Stimulated activated CD4-positive, alpha-beta T cell treated with anti-CD3 and anti-CD28 coated beads, Interleukin-4, amount 100 ng/mL, for 4 hours (primary cell): ENCODE measurements at places on chromosomes 7 and 10.

GRCh38 chr7:151426441-151426903 lies 13.5 kb downstream of the CRYGN start:
- DNase-seq = no peak

GRCh38 chr10:21926949-21927348 lies 76.6 kb downstream of the DNAJC1 start:
- no peak for DNase-seq

- no peak for DNase-seq
Observed at GRCh38 chr7:12162415-12163113, 48.5 kb upstream of the TMEM106B start.

GRCh38 chr10:29007748-29008610 lies 280.9 kb upstream of the LYZL1 start:
- DNase-seq = no peak

- no peak for DNase-seq
Observed at GRCh38 chr10:33623669-33624068, 289.2 kb upstream of the NRP1 start.

GRCh38 chr10:125536236-125536635 lies 146.7 kb downstream of the TEX36 start:
- DNase-seq = no peak

- DNase-seq = no peak
Observed at GRCh38 chr10:68871105-68871711, 29.9 kb upstream of the DDX50 start.

DNA sequence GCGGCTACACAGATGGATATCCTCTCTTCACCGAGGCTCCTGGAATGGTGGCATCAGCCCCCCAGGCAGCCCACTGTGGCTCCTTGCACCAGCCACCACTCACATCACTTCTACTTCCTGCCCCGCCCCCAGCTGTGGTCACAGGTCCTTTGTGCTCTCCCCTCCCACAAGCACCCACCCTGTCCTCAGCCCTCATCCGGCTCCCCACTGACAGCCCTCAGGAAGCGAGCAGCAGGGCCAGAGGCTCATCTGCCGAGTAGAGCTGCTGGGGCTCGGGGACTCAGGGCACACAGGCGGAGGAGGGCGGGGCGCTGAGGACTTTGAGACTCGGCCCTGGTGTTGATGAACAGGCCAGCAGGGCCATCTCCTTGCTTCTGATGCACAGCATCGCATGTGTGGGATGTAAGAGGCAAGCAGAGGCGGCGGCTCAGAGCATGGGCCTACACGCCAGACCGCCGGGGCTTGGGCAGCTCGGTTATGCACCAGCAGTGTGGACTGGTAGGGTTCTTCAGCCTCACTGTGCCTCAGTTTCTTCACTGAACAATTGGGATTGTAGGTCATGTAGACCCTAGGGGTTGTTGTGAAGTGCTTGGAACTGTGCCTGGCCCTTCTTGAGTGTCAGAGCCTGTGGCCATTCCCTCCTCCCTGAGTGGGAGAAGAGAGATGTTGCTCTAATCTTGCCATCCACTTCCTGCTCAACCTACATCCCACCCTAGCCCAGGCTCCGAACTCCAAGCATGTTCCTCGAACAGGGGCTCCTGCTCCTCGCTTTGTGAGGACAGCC lies at the start of gene PRF1:
Gene PRF1 (minus strand): TSS at position 77 of the 784 bp plus-strand sequence. CDS start 1,839 bp downstream, outside the sequence.
- DNase-seq = peak; percentile 43

GRCh38 chr7:71733107-71733870 lies 601.3 kb downstream of the GALNT17 start:
- DNase-seq = peak; percentile 60

DNA sequence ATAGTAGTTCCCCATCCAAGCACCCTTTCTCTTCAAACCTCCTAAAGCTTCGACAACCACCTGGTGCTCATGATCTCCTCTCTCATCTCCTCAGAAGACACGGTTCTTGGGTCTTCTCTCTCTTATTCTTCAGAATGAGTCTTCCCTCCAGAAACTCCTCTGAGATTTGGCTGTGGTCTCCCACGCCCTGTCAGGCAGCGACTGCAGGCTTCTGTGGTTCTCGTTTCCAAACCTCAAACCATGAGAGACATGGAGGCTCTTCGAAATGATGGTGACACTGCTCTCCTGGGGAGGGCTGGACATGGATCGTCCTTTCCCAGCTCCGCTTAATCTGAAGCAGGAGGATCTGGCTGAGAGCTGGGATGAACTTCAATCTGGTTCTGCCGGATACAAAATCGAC lies 78.6 kb upstream of the PITRM1 start:
- DNase-seq = no peak

GRCh38 chr7:70091362-70091761 lies 493.1 kb downstream of the AUTS2 start:
- no peak for DNase-seq

- no peak for DNase-seq
Observed at GRCh38 chr10:123496996-123497660, 169.0 kb upstream of the GPR26 start.

GRCh38 chr7:44111761-44112160 lies 7.6 kb downstream of the AEBP1 start:
- no peak for DNase-seq

GRCh38 chr7:1290026-1290678 lies 57.5 kb downstream of the UNCX start:
- peak; percentile 12 for DNase-seq

DNA sequence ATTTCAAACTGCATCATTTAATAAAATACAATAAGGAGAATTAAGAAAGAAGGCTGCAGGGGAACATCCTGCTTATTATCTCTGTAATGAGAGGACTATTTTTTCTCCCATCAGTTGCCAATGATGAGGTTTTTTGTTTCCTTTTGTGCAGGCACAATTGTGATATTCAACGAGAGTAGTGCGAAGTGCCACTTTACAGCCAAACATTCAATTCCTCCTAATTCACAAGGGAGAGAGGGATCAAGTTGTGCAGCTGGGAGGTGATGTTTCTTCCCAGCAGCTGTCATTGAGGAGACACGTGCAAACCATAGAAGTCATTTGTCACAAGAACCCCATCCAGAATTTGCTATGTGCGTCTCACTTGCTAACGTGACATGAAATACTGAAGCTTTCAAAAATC lies 81.6 kb upstream of the ICA1 start:
- no peak for DNase-seq

- DNase-seq = no peak
Observed at GRCh38 chr10:86642499-86642898, 11.8 kb upstream of the OPN4 start.

DNA sequence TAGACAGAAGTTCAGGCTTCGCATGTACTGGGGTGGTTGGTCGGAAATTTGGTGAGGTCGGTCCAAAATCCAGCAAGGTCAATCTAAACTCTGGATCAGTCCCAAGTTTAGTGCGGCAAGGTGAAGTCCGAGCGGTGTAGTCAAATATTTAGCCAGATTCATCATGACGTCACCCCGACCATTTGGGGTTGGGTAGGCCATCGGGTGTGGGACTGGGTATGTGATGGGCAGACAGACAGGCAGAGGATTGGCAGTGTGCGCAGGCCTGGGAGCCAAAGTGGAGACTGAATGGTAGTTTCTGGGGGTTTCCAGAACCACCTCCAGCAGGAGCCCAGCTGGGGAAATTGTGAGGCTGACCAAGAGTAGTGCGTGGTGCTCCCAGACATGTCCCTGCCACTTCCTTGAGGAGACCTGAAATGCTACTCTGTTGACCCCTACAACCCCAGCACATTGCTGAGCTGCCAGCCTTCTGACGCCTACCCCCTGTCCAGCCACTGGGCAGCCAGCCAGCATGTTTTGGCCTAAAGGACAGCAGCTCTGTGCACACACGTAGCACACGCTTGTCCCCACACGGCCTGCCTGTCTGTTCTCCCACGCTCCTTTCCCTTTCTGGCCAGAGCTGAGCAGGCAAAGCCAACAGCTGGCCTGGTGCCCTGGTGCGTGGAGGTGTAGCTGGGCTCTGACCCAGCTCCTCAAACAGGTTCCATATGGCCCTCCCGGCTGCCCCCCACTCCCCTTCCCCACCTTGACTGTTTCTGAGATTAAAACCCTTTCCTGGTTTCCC lies 55.9 kb downstream of the FAM241B start:
- DNase-seq = no peak

DNA sequence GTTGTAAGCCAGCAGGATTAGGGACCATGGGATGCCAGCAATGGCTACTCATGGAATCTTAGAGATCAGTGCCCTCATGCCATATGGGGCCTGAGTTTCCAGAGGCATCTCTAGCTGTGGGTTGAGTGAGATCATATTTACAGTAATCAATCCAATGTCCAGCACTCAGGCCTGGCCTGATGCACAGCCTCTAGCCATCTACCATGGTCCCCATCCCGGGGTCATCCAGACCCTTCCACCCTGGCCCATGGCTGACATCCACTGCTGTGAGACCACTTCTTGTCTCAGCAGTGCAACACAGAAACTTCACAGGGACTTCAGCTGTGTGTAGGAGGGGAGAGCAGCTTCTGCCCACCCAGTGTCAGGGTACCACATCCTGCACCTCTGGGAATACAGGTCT lies 6.5 kb upstream of the ADCY1 start:
- no peak for DNase-seq

DNA sequence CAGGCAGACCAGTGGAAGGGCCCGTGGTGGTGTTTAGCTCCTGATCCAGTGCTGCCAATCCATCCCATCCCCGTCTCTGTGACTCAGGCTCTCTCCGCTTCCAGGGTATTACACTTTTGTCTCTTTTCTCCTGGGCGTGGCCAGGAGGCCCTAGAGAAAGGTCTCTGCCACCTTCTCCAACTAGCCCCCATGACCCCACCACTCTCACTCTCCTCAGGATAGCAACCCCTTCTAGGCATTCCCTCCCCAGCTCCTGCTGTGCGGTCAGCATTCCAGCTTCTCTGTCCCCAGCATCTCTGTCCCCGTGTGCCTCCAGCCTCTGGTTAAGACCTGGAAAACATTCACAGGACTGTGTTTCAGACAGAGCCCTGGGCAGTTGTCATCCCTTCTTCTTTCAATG lies 36.2 kb upstream of the R3HCC1L start:
- DNase-seq = no peak

DNA sequence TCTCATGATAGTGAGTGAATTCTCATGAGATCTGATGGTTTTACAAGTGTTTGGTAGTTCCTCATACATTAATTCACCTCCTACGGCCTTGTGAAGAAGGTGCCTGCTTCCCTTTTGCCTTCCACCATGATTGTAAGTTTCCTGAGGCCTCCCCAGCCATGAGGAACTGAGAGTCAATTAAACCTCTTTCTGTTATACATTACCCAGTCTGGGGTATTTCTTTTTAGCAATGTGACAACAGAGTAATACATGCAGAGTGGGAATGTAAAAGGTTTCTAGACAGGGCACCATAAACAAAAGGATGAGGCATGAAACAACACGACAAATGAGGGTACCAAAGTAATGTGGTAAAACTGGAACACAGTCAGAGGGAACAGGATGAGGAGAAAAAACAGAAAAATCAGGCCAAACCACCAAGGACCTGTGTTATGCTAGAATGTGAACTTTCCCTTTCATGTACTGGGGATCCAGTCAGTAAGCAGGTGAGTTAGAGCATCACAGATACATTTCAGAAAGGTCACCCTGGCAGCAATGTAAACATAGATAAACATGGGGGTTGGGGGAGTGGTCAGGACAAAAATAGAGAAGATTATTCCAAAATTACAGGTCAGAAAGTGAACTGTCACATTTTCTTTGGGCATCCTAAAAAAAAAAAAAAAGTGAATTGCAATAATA lies 31.9 kb downstream of the ANKRD26 start:
- DNase-seq = no peak

GRCh38 chr10:72353965-72354355 lies 759 bp downstream of the DNAJB12 start:
- DNase-seq = no peak

DNA sequence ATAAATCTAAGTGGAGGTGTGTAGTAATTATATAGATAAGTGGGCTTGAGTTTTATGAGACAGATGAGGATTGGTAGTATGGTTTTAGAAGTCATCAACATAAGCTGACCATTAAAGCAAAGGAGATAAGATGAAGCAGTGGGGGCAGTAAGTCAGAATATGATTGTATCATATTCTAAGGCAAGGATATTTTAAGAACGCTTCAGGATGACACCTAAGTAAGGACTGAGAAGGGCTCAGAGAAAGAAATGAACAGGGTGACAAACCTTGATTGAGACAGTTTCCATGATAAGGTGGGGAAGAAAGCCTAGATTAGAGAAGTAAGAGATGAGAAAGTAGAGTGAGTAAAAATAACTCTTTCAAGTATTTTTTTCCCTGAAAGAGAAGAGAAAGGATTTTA lies 567.2 kb downstream of the ATRNL1 start:
- no peak for DNase-seq

GRCh38 chr10:132909491-132910071 lies 32.8 kb downstream of the CFAP46 start:
- no peak for DNase-seq

GRCh38 chr7:90617442-90617841 lies 21.3 kb downstream of the CDK14 start:
- no peak for DNase-seq

GRCh38 chr7:80908360-80908797 lies 10.5 kb downstream of the SEMA3C start:
- DNase-seq = no peak

DNA sequence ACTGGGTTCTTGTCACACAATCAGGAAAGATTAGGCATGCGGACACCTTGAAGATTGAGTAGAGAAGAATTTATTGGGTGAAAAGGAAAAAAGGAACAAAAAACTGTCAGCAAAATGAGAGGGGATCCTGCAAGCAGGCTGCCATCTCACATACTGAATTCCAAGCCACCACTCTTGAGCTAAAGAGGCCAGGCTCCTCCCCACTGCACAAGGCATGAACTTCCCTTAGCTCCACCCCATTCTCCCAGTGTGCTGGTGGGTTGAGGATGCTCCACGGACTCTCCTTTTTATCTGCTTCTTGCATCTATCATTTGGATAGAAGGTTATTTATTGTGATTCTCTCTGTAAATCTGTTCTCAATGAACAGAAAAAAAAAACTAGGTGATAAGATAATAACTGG lies 79.6 kb downstream of the ANKRD7 start:
- no peak for DNase-seq

- no peak for DNase-seq
Observed at GRCh38 chr7:18212308-18212707, 184.7 kb upstream of the PRPS1L1 start.

DNA sequence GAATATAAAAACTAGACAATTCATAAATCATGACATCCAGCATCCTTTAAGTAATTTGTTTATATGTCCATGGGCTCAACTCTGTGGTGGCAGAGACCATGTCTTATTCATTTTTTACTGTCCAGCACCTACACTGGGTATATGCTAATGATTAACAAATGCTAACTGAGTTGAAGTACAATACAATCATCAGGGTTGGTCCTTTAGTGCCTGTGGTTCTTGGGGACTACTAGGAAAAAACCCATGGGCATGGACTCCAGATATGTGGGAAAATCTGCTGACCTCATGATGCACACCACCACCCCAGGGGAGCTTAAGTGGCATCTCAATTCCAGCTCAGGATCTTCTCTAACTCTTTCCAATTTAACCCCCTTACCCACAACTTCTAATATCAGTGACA lies 85.3 kb upstream of the YAE1 start:
- DNase-seq = no peak

- DNase-seq = no peak
Observed at GRCh38 chr7:117993377-117994003, 120.2 kb upstream of the CTTNBP2 start.
